GDM1 (cell line): ENCODE measurements at places on chromosomes 4 and X.

DNA sequence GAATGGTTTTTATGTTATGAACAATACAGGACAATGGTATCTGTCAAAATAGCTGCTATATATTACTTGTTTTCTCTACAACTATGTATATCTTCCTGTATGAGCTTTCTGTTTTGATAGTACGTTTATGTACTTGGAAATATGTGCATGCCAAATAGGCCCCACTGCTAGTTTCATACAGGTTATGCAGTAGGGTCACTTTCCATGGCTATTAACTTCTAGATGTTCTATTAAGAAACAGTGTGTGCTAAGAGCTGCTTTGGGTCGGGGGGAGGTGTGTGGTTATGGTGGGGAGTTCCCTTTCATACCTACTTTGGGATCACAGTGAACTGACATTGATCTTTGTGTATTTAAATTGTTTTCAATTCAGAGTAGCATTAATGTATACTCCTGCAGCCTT, 30.9 kb downstream of the RBPJ start:
- no peak for DNase-seq

- no peak for DNase-seq
Observed at GRCh38 chr4:26127851-26128337, 192.9 kb upstream of the RBPJ start.

- DNase-seq = peak; percentile 75
Observed at GRCh38 chrX:67780694-67781109, 236.9 kb downstream of the AR start.

- DNase-seq = no peak
Observed at GRCh38 chr4:53830511-53830910, 233.9 kb downstream of the CHIC2 start.

GRCh38 chr4:86019362-86019761, 340.5 kb downstream of the MAPK10 start:
- no peak for DNase-seq

DNA sequence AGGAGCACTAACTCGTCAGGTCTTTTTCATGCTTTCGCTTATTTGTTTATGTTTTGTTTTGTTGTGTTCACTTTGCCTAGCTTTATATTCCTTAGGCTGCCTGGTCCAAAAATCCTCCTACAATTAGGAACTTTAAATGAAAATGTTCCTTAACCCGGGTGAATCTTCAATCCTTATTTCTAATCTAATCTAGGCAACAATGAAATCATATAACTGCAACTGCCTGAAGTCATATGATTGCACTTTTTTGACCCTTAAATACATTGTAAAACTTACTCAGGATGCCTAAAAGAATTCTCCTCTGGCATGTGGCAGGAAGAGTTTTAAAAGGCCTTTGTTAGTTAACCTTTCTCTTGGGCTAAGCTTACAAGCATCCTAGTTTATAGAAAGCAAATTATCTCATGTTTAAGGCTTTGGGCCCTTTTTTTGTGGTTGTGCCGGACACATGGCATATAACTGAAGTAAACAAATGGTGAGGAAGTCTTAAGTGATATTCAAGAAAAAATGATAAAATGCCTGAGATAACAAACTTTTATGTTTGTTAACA, 279.4 kb downstream of the FAT4 start:
- no peak for DNase-seq

DNA sequence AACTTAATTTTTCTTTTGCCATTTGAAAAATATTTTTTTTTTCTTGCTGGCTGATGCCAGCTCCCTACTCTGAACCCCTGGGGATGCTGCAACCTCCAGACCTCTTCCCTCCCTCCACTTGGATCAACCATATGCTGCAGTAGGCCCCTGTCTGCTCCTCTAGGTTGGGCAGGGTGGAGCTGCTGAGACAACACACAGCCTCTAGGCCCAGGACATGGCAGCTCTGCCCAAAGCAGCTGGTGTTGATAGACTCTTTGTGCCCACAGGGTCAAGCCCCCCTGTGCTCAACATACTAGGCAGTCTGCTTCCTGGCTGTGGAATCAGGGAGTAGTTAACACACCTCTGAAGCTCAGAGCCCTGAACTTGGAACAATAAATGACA, 19.9 kb upstream of the CLNK start:
- DNase-seq = peak; percentile 21

DNA sequence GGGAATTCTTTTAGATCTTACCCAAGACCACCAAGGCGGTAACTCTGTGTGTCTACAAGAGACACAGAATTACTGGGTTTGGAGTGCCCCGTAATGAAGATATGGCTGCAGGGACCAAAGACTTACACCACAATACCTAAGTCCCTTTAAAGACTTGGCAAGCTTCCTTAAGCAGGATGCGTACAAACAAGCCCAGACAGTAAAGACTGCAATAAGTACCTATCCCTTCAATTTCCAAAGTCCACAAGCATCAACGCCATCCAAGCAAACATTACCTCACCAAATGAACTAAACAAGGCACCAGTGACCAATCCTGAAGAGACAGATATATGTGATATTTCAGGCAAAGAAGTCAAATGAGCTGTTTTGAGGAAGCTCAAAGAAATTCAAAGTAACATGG, 42.3 kb upstream of the RNF128 start:
- DNase-seq = no peak

DNA sequence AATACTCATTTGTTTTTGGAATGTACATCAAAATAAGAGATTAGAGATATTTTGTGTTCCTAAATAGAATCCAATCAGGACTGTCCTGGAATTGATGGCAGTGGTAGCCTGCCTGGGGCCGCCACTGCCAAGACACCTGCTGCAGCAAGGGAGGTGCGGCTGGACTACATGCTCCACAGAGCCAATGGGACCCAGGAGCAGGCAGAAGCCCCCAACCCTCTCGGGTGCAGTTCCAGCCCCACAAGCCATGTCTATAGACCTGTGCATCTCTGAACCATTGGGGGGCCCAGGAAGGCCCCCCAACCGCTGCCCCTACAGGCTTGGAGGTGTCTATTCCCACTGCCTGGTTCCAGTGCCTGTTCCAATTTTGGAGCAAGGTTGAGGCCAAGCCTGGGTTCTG, 1524.3 kb downstream of the PCDH18 start:
- no peak for DNase-seq

GRCh38 chr4:80307774-80308465, 27.6 kb upstream of the CFAP299 start:
- no peak for DNase-seq

GRCh38 chr4:7109169-7109568, 41.3 kb upstream of the GRPEL1 start:
- no peak for DNase-seq

- DNase-seq = no peak
Observed at GRCh38 chr4:80538276-80538926, 202.9 kb downstream of the CFAP299 start.

GRCh38 chrX:113802837-113803236, 781.0 kb upstream of the HTR2C start:
- DNase-seq = no peak

- DNase-seq = no peak
Observed at GRCh38 chrX:34299451-34299967, 167.4 kb upstream of the FAM47A start.

GRCh38 chrX:23332888-23333821, 1.5 kb upstream of the PTCHD1 start:
- DNase-seq = no peak

DNA sequence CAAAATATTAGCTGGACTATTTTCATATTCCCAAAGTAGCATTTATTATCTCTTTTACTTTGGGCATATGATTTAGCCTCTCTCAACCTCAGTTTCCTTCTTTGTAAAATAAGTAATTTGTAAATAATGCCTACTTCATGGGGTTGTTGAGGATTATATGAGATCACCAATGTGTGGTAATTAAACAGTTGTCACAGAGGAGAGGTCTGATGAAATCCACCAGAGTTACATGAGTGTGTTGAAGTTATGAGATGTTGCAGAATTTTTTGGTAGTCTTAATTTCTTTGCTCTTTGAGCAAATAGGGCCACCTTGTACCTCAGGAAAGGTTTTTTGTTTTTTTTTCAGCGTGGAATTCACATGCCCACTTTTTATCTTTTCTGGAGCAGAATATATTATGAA, 1.4 kb downstream of the COX7B start:
- DNase-seq = no peak

GRCh38 chr4:47538111-47538824, 53.2 kb downstream of the ATP10D start:
- no peak for DNase-seq

GRCh38 chrX:150984169-150984824, 1.2 kb downstream of the HMGB3 start:
- no peak for DNase-seq

GRCh38 chr4:16617011-16617410, 281.4 kb downstream of the LDB2 start:
- no peak for DNase-seq

DNA sequence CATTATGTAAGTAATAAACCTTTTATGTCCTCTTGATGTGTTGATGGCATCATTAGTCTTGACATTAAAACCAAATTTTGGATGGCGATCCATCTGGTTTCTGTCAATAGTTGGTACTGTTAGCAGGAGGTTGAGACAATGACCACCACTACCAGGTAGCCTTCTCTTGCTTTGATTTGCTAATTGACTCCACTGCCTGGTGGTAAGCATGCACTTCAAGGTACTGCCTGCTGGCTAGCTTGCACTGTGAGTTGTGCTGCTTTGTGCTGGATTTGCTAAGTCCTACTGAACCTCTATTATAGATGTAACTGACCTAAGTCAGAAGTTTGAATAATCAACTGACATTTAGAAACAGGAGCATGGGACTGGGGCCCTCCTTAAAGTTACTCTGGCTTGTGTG, 46.3 kb downstream of the ATP1B4 start:
- DNase-seq = no peak

- no peak for DNase-seq
Observed at GRCh38 chrX:142089193-142089592, 115.9 kb downstream of the MAGEC2 start.

GRCh38 chr4:174418640-174419212, 103.6 kb downstream of the HPGD start:
- no peak for DNase-seq

DNA sequence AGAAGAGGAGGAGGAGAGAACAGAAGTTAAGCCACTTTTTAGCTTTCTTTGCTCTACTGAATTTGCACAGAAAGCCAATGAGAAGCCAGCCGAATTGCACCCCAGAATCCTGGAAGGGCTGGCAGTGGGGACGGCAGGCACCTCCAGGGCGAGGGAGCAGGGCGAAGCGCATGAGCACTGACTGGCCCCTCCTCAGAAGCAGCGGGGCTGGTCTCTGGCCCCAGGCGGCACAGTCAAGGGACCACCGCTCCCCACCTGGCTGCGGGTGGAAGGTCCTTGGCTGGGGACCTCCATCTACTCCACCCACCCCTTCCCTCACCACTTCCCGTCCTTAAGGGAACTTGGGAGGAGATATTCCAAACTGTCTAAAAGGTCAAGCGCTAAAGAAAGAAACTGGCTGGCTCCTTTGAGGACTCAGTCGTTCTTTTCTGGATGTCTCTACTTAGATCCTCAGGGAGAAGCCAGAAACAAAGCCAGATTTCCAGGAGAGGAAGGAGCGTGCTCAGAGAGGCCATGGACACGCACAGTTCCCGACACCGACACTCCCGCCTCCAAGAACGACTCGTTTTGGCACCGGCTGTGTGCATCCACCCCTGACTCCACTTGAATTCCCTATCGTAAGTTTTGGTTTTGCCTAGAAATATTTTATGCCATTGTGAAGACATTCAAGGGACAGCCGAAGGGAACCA, 59.5 kb upstream of the CRMP1 start:
- no peak for DNase-seq

- no peak for DNase-seq
Observed at GRCh38 chr4:12138488-12138887, 709.8 kb upstream of the HS3ST1 start.
